ENCODE measurements at places on chromosomes 13 and 19.
A peak's percentile ranks its signal among the peaks of the same experiment; 100 is the strongest.

DNA sequence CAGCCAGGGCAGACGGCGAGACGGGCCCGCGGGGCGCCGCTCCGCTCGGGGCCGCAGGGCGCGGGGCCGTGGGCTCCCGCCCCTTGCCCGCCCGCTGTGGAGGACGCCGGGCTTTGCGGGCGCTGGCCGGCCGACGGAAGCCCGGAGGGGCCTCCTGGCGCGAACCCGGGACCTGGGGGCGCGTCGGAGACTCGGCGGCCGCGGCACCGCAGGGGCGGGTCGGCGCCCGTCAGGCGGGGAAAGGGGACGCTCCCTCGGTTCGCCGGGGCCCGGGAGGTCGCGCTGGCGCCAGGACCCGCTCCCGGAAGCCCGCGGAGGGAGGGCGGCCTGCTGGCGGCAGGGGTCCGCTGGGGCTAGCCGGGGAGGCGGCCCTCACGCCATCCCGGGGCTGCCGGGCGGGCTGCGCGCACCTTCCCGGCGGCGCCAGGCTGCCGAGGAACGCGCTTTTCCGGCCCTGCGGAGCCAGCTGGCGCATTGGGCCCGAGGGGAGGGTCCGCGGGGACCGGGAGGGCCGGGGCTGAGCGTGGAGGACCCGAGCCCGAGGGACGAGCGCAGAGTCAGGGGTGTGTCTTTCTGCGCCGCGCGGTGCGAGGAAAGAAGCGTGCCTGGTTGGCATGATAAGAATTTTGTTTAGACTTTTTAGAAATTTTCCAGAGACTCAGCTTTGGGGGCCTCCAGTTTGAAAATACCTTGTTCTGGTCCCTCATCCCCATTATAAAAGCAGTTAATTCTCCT lies 511 bp downstream of the GARRE1 start:
- DNase-seq: peak; percentile 60
- H3K4me1 ChIP-seq: peaks cover 45% of the 10 kb centered on the region
- H3K4me3 ChIP-seq: peak overlapping the region; percentile 83
- no peaks in the 10 kb centered on the region for H3K27me3 ChIP-seq
- H3K27ac ChIP-seq: peak overlapping the region; percentile 61

DNA sequence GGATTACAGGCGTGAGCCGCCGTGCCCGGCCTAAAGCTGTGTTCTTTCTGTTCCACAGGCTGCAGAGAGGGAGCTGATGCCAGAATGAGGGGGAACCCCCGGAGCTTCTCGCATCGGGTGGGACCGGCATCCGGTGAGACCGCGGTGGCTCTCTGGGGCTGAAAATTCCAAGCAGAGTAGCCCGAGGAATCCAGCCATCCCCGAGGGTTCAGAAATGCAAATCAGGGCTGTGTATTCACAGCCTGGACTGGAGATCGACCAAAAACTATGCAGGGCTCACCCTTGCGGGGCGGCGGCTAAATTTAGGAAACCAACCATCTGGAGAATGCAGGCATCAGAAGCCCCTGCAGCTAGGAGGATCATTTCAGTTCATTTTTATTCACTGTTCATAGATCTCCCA lies 99.2 kb downstream of the GNG7 start:
- no peak overlapping the region for H3K4me3 ChIP-seq
- H3K27me3 ChIP-seq: no peaks in the 10 kb centered on the region
- DNase-seq: no peak
- peaks cover 58% of the 10 kb centered on the region for H3K4me1 ChIP-seq

GRCh38 chr13:51605698-51606097 lies 21.4 kb downstream of the WDFY2 start:
- peaks cover 3% of the 10 kb centered on the region for H3K36me3 ChIP-seq
- peaks cover 64% of the 10 kb centered on the region for H3K4me1 ChIP-seq
- H3K4me3 ChIP-seq: no peak overlapping the region
- no peak for DNase-seq
- no peak overlapping the region for H3K27ac ChIP-seq
- H3K27me3 ChIP-seq: no peaks in the 10 kb centered on the region

GRCh38 chr19:2863816-2864215 lies 3.3 kb upstream of the ZNF556 start:
- DNase-seq: no peak
- H3K27ac ChIP-seq: no peak overlapping the region
- peaks cover 13% of the 10 kb centered on the region for H3K27me3 ChIP-seq
- no peak overlapping the region for H3K4me3 ChIP-seq

DNA sequence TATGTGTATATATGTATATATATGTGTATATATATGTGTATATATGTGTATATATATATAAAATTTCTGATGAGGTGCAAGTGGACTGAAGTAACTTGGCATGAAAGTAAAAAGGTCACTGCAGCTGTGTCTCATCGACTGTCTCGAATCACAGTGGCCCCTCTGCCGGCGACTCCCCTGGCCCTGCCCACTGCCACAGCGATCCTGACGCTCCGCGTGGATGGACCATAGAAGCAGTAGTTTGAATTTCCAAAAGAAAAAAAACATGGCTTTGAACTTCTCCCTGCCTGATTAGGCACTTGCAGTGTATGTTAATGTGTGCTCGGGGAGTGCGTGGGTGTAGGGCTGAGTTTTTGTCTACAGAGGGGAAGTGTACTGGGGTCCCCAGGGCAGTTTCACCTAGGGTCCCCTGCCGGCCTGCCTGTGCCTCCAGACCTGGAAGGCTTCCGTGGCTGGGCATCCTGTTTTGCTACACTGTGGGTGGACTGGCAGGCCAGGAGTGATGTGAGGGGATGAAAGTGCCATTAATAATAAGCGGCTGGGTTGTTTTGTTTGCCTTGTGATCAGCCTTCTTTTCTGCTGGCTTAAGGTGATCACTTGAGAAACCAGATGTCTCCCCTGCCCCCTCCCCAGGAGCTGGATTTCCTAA lies 10.8 kb downstream of the ZIC5 start:
- no peak overlapping the region for H3K4me3 ChIP-seq
- no peak for DNase-seq
- no peaks in the 10 kb centered on the region for H3K36me3 ChIP-seq
- peaks cover 63% of the 10 kb centered on the region for H3K27me3 ChIP-seq
- peaks cover 20% of the 10 kb centered on the region for H3K4me1 ChIP-seq
- H3K27ac ChIP-seq: no peak overlapping the region

All from activated B cell treated with CpG ODN at 0.5 μM for 24 hours (primary cell).